ENCODE measurements at places on chromosomes 7 and 10.

- DNase-seq = no peak
Measured at GRCh38 chr7:128163473-128163872, 77.6 kb upstream of the LEP start.

DNA sequence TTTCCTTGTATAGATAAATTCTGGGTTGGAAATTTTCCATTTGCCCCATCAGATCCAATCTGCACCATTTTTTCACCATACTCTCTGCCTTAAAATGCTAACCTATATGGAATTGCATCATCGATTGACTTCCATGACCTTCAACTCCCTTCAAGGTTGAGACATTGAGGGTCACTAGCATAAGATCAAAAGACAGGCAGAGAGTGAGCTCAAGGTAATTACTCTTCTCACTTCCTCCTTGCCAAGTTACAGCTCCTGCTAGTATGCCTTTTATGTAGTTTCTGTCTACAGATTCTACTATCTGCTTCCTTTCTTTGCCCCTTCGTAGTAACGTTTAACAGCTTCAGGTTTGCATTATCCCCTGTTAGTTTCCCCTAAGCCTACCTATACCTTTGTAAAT is 1127.7 kb upstream of the LRRTM3 start:
- DNase-seq = no peak

DNA sequence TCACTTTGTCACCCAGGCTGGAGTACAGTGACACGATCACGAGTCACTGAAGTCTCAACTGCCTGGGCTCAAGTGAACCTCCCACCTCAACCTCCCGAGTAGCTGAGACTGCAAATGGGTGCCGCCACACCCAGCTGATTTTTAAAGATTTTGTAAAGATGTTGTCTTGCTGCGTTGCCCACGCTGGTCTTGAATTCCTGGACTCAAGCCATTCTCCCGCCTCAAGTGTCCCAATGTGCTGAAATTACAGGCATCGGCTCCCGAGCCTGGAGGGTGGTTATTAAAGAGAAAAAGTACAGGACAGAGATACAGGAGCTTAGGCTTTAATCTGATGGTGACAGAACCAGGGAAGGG is 55.1 kb downstream of the KCTD7 start:
- no peak for DNase-seq

GRCh38 chr10:37263304-37263703 is 137.9 kb downstream of the ANKRD30A start:
- DNase-seq = no peak

GRCh38 chr10:72754275-72755032 is 62.5 kb downstream of the MCU start:
- DNase-seq = no peak

GRCh38 chr7:84039432-84039831 is 155.2 kb downstream of the SEMA3A start:
- DNase-seq = no peak

DNA sequence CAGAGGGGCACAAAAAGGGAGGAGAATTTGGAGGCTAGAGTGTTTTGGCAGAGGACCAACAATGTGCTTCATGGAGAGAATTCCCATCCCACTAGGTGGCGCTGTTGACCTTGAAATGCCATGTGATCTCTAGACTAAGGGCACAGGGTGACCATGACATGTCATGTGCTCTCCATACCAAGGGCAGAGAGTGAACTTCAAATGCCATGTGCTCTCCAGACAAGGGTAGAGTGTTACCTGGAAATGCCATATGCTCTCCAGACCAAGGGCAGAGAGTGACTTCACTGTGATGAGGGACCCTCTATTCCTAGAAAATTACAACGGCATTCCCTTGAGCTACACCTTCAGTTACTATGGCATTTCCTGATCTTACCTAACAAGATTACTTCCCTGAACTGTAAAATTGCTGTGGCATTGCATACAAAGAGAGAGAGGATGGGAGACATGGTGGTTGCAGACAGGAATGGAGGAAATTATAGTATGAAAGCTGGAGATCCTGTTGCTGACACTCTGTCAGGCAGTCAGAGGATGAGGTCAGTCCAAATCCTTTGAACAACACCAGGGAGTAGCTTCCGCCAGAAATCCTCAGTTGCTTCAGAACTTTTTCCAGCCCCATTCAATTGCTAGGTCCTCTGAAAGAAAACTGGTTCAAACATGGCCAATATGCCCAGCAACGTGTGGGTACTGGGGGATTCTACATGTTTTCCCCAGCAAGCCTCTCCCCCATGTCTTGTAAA is 60.9 kb upstream of the ACSM6 start:
- peak; percentile 52 for DNase-seq

Measured in Peyer's patch (tissue), 4 donors.